Activated CD8-positive, alpha-beta memory T cell treated with anti-CD3 and anti-CD28 coated beads, Interleukin-2, amount 50 U/mL, for 4 hours (primary cell): ENCODE measurements at places on chromosomes 1 and 21.

GRCh38 chr1:239260842-239261241, 125.5 kb upstream of the CHRM3 start:
- no peak for DNase-seq

DNA sequence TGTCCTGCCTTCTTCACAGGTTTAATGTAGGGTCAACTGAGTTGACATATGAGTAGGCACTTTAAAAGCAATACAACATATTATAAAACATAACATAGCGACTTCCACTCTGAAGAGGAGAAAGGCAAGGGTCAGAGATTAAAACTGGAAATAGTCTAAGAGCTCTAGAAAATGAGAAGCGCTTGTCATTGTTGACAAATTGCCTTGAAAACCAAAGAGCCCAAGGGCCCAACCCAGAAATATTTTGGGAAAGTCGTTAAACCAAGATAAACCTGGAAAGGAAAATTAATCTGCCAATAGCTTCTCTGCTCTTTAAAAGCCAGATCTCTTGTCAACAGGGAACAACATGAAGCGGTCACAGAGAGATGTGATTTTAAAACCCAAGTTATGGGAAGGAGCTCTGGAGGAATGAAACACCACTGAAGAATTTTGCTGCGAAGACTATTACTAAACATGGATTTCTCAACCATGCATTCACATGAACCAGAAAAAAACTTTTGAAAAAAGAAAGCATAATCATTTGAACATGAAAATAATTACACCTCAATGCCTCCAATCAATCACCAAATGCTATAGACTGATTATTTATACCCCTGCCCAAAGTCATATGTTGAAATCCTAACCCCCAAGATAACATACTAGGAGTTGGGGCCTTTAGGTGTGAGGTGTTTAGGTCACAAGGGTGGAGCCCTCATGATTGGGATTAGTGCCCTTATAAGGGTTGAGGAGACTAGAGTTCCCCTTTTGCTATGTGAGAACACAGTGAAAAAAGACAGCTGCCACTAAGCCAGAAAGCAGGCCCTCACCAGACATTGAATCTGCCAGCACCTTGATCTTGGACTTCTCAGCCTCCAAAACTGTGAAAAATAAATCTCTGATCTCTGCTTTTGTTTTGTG, 33.0 kb upstream of the MTF1 start:
- no peak for DNase-seq

DNA sequence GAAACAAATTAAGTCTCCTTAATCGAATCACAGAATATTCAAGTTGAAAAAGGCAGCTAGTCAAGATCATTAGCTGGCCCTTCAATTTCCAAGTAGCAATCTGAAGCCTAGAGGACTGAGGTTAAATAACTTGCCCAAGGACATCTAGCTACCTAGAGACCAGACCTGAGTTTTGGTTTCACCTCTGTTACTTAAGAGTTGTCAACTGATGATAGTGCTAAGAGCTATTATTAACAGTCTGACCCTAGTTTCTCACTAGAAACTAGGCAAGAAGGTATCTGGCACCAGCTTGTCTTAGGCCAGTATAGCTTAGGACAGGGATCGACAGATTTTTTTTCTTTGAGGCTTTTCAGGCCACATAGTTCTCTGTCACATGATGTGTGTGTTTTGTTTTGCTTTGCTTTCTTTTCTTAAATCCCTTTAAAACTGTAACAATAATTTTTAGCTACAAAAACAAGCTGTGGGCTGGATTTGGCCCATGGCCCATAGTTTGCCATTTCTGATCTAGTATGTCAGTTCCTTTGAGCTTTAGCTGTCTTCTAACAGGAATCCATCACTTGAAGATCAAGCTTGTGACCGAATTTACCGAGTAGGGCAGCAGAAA, 23.2 kb downstream of the TRIM45 start:
- no peak for DNase-seq

DNA sequence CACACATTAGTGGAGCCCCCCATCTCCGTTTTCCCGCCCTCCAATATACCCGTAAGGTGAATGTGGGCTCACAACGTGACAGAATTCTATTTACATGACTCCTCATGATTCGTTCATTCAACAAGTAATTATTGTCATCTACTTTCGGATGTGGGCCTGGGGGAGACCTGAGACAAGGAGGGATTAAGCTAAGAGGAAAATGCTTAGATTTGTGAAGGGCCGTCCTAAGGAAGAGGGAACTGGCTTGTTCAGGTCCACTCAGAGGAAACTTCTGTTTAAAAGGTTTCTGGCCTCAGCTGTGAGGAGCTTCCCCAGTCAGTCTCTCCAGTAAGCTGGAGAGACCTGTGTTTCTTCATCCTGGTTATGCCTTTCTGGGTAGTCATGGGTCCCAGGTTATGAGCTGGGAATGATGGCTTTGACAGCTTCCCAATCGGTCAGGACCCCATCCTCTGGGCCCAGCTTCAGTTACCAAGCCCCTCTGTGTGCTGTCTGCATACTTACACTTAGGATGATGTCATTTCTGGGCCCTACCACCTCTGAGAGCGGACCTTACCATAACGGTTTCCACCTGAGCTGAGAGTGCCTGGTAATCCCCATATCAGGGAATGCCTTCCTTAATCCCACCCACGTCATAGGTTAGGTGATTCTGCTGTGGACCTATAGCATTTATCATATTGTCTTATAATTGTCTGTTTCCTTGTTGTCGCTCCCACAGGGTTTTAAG, 687 bp upstream of the ERI3 start:
- DNase-seq: no peak

GRCh38 chr1:180123463-180123936, 31.2 kb upstream of the QSOX1 start:
- DNase-seq: no peak

DNA sequence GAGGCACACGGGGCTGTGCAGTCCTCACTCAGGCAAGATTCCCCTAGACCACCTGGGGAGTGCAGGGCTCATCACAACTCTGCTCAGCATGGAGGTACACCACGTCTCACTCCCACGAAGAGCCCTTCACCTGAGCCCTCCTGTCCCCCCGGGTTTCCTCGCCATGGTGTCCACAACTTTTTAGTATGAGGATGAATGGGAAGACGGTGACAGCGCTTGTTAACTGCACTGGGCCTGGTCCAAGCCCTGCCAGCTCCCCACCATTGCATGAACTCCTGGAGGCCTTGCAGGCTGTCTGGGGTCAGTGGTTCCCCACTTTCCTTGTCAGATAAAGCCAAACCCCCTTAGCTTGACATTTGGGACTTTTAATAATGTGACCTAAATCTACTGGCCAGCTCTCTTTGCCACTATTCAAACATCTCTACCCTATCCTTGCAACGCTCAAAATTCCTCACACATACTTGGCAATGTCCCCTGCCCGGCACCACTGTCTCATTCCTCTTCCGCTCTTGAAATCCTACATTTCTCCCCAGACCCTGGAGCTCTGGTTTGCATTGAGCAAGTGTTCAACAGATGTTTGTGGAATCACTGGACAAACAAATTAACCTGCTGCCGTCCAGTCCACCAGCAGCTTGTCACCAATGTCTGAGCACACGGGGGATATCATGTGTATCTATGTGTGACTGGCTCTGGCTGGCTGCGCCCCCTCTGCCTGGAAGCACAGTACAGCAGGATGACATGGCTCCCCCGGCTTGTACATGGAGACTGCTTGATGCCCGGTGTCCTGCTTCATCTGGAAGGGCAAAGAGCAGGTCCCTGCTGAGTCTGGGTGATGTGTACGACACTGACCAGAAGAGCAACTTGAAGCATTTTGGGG, 11.2 kb downstream of the TMEM9 start:
- DNase-seq: no peak

DNA sequence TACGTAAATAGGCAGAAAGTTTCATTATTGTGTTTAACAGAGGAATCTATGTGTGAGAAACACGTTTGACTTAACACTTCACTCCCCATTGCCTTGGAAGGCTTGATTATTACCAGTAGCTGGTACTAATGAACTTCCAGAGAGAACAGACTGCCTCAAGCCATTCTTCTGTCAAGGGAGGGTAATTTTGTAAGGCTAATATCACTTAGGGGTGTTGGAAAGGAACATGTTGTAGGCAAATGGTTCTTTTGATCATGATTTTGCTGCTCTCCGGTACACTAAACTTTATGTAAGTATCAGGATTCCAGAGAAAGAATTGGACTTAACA, 1.8 kb downstream of the LAMC1 start:
- no peak for DNase-seq

GRCh38 chr1:226417830-226418546, 10.1 kb upstream of the PARP1 start:
- no peak for DNase-seq

DNA sequence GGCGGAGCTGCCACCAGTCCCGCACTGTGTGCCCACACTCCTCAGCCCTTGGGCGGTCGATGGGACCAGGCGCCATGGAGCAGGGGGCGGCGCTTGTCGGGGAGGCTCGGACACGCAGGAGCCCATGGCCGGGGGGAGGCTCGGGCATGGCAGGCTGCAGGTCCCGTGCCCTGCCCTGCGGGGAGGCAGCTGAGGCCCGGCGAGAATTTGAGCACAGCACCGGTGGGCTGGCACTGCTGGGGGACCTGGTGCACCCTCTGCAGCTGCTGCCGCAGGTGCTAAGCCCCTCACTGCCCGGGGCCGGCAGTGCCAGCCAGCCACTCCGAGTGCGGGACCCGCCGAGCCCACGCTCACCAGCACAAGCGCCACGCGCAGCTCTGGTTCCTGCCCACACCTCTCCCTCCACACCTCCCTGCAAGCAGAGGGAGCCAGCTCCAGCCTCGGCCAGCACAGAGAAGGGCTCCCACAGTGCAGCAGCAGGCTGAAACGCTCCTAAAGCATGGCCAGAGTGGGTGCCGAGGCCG, 267.7 kb downstream of the RYR2 start:
- no peak for DNase-seq

DNA sequence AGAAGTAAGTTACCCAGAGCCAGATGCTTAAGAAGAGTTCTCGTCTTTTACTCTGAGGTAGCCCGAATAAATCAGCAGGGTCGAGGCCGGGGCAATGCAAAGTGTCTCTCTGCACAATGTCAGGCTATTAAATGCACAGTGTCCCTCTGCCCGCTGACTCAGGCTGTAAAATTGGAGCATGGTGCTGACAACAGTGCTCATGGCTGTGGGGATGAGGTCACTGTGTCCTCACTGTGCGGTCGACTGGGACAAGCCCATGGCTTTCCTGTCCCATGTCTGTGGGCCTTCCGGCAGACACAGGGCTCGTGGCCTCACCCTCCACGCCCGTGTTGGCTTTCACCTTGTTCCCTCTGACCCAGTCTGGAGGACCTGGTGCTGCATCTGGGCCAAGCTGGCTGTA, 14.6 kb upstream of the SLC2A1 start:
- DNase-seq: no peak

DNA sequence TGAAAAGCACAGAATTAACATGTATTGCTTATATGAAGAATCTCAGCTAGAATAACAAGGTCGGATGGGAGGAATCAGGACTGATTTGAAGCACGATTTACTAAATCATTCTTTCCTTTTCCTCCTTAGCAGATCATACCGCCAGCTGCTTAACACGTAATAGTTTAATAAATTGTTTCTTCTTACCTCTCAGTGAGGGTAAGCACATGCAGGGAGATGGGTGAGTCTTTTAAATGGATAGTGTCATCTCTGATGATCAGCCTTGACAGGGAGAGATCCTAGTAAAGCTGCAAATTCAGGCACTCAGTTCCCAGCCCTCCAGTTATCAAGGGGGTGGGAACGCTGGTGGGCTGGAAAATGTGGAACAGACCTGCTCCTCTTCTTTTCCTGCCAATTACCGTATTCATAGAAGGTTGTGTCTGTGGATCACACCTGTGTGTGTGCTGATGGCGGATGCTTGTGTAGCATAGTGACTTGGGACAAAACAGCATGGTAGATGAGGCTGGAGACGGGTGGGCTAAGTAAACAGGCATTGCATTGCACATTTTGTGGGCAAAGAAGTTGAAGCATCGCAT, 30.7 kb downstream of the NTPCR start:
- no peak for DNase-seq

DNA sequence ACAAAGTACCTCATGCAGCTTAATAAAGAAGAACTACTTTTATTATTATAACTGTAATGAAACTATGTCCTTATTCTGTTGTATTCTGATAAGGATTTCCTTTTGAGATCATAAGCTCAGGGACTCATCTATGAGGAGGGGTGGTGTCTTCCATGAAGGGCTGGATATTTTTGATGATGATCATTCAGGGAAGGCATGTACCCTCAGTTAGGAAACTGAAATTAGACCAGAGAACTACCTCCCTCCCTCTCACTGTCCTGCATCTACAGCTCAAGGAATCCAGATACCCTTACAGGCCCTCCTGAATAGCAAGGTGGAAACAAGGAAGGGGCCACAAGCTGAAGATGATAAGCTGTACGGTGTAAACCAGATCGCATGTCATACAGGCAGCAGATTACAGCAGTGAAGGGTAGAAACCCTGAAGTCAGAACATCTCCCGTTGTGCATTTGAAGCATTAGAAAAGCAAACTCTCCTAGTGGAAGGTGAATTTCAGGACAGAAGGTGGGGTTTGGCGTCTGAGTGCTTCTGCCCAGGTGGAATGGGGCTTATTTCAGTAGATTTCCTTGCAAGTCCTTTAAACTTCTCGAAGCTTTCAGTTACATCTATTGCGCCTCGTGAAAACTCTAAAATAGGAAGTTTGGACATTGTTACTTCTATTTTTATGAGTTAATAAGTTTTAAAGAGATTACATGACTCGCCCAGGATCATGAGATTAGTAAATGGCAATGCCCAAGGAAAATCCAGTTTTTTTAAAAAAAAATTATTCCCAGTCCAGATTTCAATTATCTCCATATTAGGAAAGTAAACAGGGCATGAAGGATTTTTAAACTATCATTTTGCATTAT, 101.1 kb upstream of the HNRNPU start:
- no peak for DNase-seq

GRCh38 chr1:203017692-203018091, 8.6 kb upstream of the PPFIA4 start:
- no peak for DNase-seq

DNA sequence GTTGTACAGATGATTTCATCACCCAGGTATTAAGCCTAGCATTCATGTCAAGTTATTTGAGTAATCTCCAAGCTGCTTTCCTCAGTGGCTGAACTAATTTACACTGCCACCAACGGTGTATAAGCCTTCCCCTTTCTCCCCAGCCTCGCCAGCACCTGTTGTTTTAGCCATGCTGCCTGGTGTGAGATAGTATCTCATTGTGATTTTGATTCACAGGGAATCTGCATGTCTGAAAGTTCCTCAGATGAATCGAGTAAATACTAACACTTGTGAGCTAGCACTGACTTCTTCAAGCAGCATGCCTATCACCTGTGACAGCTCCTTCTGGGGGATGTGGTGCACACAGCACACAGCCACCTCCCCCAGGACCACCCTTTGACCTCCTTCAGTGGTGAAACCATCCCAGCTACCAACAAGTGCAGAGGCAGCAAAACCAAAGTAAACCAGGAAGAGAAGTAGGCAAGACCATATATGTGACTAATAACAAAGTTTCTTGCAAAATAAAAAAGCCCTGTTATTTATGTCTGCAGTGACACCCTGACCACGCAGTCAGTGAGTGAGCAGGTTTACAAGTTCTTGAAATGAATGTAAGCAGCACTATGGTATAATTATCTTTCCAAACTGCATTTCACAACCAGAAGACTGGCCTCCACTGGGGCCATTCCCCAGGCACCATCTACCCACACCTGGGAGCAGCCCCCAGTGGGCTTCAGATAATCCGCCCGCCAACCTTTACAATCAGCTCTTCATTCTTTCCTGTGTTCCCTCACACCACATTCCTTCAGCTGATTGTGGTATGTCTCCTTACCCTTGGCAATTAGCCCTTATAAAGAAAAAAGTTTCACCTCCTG, 173.8 kb downstream of the ETS2 start:
- no peak for DNase-seq
